Stimulated activated CD8-positive, alpha-beta memory T cell treated with anti-CD3 and anti-CD28 coated beads, Interleukin-15, amount 100 ng/mL, for 1 hour (primary cell): ENCODE measurements at places on chromosomes 3 and 15.

GRCh38 chr3:73379465-73379864, 245.3 kb downstream of the PDZRN3 start:
- no peak for DNase-seq

GRCh38 chr15:63519041-63519440, 14.6 kb downstream of the USP3 start:
- DNase-seq = no peak

- DNase-seq = no peak
Observed at GRCh38 chr15:79243723-79244122, 38.8 kb upstream of the ANKRD34C start.

- DNase-seq = no peak
Observed at GRCh38 chr3:47758261-47759025, 23.2 kb downstream of the SMARCC1 start.

- DNase-seq = no peak
Observed at GRCh38 chr15:58532126-58532525, 100.3 kb downstream of the LIPC start.

DNA sequence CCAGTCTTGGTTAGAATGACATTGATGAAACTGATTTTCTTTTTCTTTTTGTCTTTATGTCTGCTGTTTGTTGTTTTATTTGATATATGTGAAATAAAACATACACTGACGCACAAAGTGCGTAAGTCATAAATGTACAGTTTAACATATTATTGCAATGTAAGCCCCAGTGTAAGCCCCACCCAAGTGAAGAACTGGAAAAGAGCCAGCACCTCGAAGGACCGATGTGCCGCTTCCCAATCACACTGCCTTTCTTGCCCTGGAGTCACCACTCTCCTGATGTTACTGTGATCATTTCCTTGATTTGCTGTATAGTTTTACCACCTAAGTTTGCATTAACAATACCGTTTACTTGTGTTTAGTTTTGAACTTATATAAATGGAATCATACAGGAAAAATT, 128.4 kb upstream of the LPP start:
- no peak for DNase-seq

- no peak for DNase-seq
Observed at GRCh38 chr15:48422401-48422800, 91.2 kb downstream of the DUT start.
